ENCODE measurements at places on chromosomes 13 and 19. TPM values are rescaled to one million over a fixed set of nuclear protein-coding genes. Genes with fewer than 3 reads are reported as not detected.

GRCh38 chr19:19356901-19357566 is 36.4 kb downstream of the MAU2 start:
- no peak for DNase-seq

GRCh38 chr13:111367340-111367739 is 46.9 kb downstream of the TEX29 start:
- peak; percentile 53 for DNase-seq

- DNase-seq: peak; percentile 72
Observed at GRCh38 chr13:109670776-109671175, 115.6 kb downstream of the IRS2 start.

DNA sequence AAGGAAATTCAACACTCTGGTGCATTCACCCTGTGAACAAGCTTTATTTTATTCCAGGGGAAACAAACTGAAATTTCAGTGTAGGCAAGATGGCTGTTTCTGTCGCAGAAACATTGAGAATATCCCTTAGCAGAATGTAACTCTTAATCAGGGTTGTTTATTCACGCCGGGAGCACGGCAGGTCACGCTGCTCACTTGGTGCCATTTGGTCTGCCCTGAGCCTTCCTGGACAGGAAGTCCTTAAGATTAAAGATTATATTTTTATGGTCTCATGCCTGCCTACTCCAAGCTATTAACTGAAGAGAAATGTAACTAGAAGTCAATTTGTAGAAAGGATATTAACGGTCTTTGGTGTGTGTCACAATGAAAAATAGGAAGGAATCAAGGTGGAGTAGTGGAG is 185.3 kb upstream of the ARGLU1 start:
- DNase-seq: no peak

GRCh38 chr13:30926781-30927180 is 5.7 kb upstream of the TEX26 start:
- no peak for DNase-seq

DNA sequence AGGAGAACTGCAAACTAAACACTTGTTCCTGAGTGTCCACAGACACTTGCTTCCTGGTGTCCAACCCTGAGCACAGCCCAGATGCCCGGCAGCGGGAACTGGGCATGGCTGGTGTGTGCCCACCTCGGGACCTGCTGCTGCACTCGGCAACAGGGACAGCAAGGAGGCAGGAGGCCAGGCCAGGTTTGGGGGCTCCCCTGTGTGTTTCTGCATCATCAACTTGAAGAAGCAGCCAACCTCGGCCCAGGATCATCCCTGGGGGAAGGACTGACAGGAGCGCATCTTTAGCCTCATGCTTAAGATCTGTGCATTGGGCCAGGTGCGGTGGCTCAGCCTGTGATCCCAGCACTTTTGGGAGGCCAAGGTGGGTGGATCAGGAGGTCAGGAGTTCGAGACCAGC is 35.1 kb upstream of the LDLR start:
- DNase-seq: no peak

Gene HSPB6
- 64.4 TPM for total RNA-seq

GRCh38 chr19:17402982-17403855 is 2.2 kb downstream of the BST2 start:
- DNase-seq: no peak

Gene ATP4B
- not detected for total RNA-seq

GRCh38 chr13:98542568-98543377 is 34.1 kb downstream of the STK24 start:
- DNase-seq: no peak

Gene PLK5
- not detected for total RNA-seq

Gene HSD17B14
- 8.9 TPM for total RNA-seq

Gene GPR183
- 23.3 TPM for total RNA-seq

DNA sequence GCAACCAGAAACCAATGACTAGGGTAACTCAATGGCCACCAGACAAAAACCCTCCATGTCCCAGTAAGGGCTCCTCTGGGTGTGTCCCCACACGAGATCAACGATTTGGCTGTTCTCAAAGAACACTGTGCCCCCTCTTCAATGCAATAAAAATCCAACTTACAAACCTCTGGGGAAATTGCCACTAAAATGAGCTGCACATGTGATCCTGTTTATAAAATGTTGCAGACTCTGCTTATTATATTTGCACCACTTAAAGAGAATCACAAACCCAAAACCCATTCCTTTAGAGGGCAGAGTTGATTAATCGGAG is 80.5 kb downstream of the STK24 start:
- DNase-seq: no peak

Gene NTN5
- under 0.01 TPM for total RNA-seq

GRCh38 chr19:10368101-10368803 is 12.1 kb downstream of the TYK2 start:
- DNase-seq: no peak
